ENCODE measurements at places on chromosomes 11 and 22.

- DNase-seq = no peak
Observed at GRCh38 chr11:128181984-128182383, 405.4 kb downstream of the ETS1 start.

- DNase-seq = no peak
Observed at GRCh38 chr11:117334896-117335295, 7.2 kb downstream of the CEP164 start.

DNA sequence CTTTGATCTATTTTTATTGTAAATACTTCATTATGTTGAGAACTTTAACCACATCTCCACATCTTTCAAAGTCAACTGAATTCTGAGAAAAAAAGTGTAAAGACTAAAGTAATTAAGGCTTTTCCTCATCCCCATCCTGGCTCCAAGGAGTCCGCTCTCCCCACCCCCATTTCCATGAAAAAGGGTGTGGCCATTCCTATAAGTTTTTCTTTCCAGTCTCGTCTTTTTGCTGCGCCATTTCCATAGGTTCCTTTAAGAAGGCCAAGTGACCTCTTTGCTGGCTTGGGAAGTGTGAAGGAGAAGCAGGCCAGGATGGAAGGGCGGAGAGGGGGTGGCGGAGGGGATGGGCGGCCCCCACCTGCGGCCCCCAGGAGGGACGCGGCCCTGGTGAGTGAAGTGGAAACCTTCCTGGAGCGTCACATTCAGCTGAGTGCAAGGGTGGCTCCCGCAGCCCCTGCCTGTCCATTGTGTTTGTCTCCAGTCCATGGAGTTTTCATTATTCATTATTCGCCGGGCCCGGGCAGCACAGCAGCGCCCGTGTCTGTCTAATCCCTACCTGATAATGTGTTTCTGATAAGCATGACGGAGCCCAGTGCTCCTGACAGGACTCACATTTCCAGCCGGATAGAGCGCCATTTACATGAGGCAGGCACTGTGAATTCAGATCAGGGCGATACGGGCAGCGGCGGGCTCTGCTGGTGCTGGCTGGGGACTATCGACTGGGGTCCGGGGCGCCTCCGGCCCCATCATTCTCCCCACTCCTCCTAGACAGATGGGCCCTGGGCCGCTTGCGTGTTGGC is 739.8 kb downstream of the OPCML start:
- no peak for DNase-seq

GRCh38 chr11:16002942-16003341 is 353.4 kb downstream of the SOX6 start:
- no peak for DNase-seq

DNA sequence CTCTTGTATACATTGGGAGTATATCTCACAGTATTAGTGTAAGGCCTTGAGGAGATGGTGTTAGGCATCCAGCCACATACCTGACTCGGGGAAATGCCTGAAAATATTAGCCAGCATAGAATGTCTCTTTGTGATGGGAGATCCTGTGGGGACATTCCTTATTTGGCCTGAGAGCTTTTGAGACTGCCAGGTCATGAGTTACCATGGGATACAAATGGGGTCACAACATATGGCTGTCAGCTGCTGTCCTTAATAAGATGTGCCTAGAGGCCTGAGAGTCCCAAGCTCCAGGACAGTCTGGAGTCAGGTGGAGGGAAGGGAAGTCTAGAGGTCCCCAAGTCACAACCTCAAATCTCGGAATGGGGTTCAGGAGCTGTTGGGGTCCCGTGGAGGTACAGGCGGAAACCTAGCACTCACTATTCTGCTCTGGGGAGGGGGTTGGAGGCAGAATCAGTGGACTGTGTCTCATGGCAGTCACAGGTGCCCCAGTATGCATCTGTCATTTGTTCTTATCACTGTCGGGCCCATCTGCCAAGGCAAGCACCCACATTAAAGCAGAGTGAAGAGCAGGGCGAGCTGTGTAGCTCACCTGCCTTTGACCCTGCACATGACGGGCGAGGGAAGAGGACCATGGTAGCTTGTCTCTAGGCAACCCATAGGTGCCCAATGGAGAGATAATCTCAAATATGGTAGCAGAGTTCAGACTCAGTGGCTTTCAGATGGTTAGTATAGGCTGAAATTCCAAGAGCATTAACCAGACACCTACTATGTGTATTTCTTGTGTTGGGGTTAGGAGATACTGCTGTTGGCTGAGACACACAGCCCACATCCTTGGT is 29.9 kb downstream of the KCNQ1OT1 start:
- DNase-seq = no peak

DNA sequence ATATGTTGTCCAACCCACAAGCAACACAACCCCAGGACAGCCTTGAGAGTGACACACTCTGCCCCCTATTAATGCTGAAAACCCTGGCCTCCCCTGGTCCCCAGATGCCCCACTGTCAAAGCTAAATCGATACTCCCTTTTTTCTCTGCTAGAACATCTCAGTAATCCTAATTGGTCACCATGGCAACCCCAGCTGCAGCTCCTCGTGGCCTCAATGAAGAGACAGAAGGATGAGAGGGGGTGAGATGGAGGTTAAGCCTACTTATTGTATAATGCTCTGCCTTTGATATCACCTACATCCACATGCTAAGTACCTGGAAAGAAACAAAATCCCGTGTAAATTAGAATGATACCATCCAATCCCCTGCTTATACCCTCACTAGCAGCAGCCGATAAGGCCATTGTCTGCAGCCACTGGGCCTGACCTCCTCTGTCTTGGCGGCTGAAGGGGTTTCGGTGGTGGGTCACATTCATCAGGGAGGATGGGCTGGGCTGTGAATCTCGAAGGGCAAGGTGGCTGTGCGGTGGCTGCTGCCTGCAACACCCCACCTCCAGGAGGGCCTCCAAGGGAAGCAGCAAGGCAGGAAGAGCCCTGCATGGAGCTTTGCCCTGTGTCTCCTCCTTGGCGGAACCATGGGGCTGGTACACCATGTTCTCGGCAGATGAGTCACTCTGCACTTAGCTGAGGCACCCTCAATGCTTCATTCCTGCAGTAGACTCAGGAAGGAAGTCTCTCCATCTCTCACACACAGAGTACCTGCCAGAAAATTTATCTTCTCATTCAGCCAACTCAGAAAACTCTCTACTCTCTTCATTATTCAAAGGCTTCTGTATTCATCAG is 399.5 kb downstream of the BUD13 start:
- no peak for DNase-seq

DNA sequence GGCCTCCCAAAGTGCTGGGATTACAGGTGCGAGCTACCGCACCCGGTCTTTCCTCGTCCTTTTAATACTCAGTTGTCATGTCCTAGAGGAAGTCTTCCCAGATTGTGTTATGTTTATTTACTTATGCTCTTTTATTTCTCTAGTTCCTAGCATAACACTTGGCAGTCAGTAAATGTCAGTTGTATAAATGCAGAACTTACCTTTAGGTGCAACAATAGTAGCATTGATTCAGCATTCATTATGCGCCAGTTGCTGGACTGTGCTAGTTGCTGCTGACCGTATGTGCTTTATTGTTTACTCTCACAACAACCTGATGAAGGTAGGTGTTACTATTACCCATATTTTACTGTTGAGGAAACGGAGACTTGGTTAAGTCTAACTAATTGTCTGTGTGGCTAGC is 20.8 kb downstream of the QSER1 start:
- no peak for DNase-seq

- DNase-seq = no peak
Observed at GRCh38 chr11:48090174-48090573, 109.8 kb downstream of the PTPRJ start.

- no peak for DNase-seq
Observed at GRCh38 chr11:100182927-100183326, 504.2 kb upstream of the ARHGAP42 start.

GRCh38 chr11:65415499-65416340 is 6.9 kb upstream of the NEAT1 start:
- no peak for DNase-seq

- no peak for DNase-seq
Observed at GRCh38 chr11:15145615-15146014, 30.9 kb downstream of the INSC start.

GRCh38 chr11:108703916-108704315 is 39.0 kb downstream of the DDX10 start:
- no peak for DNase-seq

DNA sequence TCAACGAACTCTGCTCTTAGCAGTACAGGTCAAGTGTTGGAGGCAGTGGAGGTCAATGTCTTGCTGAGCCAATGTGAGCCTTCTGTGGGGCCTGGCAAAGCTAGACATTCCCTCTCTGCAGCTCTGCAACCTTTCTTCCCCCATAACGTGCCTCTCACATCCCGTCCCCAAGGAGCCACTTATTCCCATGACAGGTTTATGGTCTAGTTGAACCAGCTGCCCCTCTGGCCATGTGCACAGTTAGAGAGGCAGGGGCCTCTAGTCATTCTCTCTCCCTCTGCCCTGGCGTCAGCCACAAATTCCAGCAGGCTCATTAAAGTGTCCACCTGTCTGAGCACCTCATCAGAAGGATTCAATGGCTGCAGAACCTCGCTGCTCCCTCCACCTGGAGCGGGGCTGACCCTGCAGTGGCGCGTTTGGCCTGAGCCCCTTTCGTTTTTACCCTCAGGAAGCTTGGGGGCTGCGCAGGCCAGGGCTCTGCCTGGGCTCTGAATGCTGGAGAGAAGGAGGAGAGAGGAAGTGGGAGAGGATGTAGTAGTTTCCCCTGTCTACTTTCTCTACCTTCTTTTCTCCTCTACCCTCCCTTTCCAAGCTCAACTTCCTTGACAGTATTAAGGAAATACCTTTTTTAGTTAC is 302.1 kb upstream of the B3GAT1 start:
- DNase-seq = no peak

GRCh38 chr11:133082453-133082781 is 449.9 kb downstream of the OPCML start:
- DNase-seq = no peak

DNA sequence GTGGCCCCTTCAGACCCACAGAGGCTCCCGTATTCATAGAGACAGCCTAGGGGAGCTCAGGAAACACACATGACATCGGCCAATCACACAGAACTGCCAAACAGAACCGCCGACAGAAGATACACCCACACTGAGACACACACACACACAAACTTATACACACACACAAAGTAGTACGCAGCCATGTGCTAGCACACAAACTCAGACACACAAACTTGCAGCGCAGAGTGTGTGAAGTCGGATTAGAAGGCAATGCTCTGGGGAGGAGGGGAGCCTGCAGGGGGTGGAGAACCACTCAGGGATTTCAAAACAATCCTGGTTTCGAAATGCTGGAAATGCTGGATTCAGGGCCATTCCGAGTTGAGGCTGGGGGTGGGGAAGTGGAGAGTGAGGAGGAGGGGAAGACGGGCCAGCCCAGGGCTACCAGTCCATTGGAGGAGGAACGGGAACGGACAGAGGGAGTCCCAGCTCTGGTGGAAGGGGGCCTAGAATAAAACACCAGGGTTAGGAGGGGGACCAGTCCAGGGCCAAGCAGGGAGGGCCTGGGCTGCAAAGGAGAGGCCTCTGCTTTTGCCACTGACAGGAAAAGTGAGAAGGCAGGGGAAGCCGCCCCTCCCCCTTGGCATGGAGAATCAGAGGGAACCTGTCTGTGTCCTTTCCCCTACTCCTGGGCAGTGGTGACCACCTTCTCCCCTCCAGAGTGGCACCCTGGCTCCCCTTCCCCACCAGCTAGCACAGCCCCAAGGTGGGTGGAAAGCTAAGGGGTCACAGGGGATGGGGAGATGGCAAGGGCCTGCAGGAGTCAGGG is 4.4 kb downstream of the BCL9L start:
- DNase-seq = no peak

GRCh38 chr11:128963744-128964325 is 21.2 kb upstream of the TP53AIP1 start:
- DNase-seq = no peak

DNA sequence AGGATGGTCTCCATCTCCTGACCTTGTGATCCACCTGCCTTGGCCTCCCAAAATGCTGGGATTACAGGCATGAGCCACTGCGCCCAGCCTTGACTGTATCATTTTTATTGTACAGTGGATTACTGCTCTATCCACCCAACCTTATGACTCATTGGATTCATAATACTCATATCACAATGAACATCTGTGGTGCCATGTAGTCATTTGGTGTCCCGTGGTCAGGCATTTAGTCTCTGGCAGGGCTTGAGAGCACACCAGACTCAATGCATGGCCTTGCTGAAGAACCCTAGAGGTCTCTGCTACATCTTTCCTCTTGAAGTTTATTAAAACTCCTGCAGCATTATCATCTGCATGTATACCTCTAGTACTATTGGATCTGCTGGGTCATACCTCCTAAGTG is 98.0 kb upstream of the LDLRAD3 start:
- DNase-seq = no peak

DNA sequence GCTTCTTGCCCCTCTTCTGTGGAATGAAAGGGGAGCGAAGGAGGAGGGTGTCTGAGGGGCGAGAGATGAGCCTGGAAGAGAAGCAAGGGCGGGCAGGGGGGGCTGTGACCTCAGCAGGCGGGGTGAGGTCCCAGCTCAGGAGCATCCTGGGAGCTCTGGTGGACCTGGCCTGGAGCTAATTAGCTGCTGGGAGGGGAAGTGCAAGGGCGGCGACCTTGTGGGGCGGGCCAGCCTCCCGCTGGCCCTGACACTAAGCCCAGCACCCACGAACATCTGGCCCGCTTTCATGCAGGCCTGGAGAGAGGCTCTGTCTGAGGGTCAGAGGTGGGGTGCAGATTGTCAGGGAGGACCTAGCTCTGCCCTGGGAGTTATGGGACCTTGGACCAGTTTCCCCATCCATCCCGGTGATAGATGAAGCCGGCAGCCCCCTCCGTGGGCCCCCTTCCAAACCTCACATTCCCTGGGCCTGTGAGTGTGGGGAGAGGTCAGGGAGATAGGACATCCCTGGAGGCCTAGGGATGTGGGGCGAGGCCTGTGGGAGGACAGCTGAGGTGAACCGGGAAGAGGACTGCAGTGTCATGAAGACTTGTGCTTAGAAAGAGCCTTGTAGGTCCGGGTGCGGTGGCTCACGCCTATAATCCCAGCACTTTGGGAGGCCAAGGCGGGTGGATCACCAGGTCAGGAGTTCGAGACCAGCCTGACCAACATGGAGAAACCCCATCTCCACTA is 28.5 kb upstream of the CD82 start:
- DNase-seq = no peak

DNA sequence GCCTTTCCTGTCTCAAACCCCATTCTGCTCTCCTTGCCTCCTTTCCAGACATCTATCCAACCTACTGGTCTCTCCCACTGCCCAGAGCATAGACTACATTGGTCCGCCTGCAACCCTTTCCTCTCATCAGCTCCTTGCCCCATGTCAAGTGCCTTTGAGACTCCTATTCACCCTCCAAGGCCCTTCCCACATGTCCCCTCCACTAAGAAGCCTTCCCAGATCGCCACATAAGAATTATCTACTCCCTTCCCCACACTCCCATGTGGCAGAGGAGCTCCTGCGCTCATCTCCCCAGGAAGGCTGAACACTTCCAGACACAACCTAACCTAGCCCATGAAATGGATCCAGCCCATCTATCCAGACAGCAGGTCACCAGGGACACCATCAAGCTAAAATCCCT is 10.3 kb downstream of the C1QTNF6 start:
- no peak for DNase-seq
